T-helper 1 cell treated with Interleukin-12 subunit alpha and Interleukin-12 subunit beta and Interleukin-4 antibody, amounts not matched to agents 30 ng/mL and 1 ng/mL, for 36 hours (primary cell): ENCODE measurements at places on chromosomes 1 and 21. TPM values are rescaled to one million over a fixed set of nuclear protein-coding genes. Genes with fewer than 3 reads are reported as not detected.

The TMCC2 gene
- total RNA-seq: 8.4 and 9.3 TPM in 2 replicates

The OR2L2 gene
- 0.07 and 0.10 TPM in 2 replicates for total RNA-seq

The HSPG2 gene
- 3.9 and 4.0 TPM in 2 replicates for total RNA-seq

The SYNC gene
- not detected in 2 replicates for total RNA-seq

The ADCY10 gene
- total RNA-seq: 0.07 and 0.46 TPM in 2 replicates

The DFFB gene
- 13.7 and 14.6 TPM in 2 replicates for total RNA-seq

The CRP gene
- total RNA-seq: not detected in 2 replicates

The VPS13D gene
- 38.6 and 42.0 TPM in 2 replicates for total RNA-seq

The FCGR3A gene
- not detected in 2 replicates for total RNA-seq

The KIRREL1 gene
- total RNA-seq: not detected in 2 replicates
